ENCODE measurements at places on chromosomes 6 and 20.

DNA sequence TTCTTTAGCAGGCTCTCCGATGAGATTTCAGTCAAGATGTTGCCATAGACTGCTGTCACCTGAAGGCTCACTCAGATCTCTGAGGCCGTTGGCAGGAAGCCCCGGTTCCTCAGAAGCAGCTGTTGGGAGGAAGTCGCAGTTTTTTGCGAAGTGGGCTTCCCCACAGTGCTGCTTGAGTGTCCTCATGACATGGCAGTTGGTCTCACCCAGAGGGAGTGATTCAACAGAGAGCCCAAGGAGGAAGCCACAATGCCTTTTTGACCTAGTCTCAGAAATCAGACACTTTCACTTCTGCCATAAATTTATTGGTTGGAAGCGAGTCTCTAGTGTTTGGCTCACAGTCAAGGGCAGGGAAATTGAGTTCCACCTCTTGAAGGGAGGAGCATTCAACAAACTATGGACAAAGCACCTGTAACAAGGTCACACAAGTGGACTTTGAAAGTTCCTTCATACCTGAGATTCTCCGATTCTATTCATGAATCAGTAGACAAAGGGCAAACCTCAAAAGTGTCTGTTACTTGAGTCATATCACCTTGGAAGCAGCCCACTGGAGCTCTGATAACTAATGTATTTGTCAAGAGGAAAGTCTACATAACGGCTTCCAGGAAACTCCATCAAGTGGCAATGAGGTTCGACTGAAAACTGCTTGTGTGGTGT, 208.3 kb downstream of the TASP1 start:
- no peak for DNase-seq

DNA sequence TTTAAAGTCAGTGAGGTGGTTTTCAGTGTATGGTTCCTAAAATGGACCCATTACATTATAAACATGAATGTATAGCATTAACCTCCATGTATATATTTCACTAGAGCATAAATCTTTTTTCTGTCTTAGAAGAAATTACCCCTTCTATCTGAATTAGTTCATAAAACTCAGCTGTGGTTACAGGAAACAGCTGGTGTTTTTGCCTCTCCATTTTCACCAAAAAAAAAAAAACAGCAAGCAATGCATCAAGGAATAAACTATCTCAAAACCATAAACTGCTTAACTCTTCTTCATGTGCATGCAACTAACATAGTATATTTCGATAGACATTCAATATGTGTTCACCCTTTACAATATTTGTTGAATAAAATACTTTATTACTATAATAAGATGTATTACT, 40.2 kb downstream of the MOXD1 start:
- DNase-seq = no peak

DNA sequence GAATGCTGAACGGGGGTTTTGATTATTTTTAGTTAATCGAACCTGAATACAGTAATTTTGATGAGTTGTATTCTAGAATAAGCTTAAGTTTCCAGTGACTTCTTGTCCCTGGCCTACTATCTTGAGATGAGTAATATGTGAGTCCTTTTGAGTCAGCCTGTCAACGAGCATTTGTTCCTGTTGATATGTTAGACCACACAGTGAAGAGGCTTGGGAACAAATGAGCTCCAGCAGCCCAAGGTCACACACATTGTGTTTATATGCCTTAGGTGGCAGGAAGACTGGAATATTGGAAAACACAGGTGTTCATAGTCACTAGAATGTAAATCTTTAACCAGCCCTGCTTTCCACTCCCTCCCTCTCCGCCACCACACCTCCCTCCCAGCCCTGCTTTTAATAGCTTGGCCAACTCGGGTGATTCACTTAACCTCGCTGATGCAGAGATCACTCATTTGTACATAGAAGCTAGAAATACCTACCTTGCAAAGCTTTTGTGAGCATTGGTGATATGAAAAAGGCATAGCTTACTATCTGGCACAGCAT, 9.1 kb downstream of the SMPDL3A start:
- no peak for DNase-seq

DNA sequence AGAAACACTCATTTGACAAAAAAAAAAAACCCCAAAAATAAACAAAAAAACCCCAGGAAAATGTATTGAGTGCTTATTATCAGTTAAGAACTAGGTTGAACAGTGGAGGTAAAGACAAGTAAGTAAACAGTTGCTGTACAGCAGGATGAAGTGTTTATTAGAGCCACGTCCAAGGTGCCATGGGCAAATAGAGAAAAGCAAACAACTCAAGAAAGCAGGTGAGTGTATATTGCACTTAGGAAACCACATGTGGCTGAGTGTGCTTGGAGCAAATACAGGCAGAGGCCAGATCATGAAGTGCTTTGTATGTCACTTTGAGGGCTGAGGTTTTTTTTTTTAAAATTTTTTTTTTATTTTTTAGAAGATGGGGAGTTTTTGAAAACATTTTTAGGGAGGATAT, 98.3 kb downstream of the MACROD2 start:
- DNase-seq = no peak

GRCh38 chr6:96236471-96236870, 220.7 kb downstream of the FUT9 start:
- no peak for DNase-seq

- DNase-seq = no peak
Observed at GRCh38 chr6:2752477-2753109, 1.9 kb upstream of the MYLK4 start.

- no peak for DNase-seq
Observed at GRCh38 chr6:20365456-20365855, 36.2 kb upstream of the E2F3 start.

DNA sequence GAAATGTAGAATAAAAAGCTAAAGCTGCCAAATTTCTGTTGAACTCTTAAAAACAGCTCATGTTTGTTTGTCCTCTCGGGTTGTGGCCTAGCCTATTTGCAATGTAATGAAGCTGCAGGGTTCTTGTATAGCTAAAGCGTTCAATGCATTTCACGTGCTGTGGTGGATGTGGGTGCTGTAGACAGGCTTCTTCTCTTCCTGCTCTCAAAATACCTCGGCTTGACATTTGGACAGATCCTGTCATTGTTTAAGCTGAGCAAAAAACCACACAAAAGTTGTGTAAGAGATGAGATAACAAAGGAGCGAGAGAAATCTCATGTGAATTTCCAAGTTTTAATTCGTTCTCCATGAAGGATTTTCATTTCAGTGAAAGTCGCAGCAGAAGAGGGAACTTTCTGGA, 196.3 kb upstream of the UST start:
- no peak for DNase-seq

- DNase-seq = no peak
Observed at GRCh38 chr6:97775012-97775411, 492.0 kb upstream of the MMS22L start.

DNA sequence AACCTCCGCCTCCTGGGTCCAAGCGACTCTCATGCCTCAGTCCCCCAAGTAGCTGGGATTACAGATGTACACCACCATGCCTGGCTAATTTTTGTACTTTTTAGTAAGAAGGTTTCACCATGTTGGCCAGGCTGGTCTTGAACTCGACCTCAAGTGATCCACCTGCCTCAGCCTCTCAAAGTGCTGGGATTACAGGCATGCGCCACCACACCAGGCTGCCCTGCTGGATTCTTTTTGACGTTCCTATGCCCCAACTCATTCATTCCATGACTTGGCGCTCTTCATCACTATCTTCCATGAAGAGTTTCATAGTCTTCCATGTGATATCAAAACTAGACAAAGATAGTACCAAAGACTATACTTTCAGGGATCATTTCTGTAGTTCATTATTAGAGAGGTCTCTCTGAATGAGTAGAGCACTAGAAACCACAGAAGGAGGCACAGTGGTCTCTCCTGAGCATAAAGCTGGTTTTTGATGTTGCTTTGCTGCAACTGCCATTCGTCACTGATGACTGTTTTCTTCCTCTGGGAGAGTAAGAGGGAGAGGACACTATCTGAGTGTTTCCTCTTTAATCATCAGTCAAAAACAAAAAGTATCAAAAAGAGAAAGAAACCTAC, 23.5 kb downstream of the DNAAF9 start:
- no peak for DNase-seq

- no peak for DNase-seq
Observed at GRCh38 chr20:57769756-57770155, 59.9 kb upstream of the PMEPA1 start.

DNA sequence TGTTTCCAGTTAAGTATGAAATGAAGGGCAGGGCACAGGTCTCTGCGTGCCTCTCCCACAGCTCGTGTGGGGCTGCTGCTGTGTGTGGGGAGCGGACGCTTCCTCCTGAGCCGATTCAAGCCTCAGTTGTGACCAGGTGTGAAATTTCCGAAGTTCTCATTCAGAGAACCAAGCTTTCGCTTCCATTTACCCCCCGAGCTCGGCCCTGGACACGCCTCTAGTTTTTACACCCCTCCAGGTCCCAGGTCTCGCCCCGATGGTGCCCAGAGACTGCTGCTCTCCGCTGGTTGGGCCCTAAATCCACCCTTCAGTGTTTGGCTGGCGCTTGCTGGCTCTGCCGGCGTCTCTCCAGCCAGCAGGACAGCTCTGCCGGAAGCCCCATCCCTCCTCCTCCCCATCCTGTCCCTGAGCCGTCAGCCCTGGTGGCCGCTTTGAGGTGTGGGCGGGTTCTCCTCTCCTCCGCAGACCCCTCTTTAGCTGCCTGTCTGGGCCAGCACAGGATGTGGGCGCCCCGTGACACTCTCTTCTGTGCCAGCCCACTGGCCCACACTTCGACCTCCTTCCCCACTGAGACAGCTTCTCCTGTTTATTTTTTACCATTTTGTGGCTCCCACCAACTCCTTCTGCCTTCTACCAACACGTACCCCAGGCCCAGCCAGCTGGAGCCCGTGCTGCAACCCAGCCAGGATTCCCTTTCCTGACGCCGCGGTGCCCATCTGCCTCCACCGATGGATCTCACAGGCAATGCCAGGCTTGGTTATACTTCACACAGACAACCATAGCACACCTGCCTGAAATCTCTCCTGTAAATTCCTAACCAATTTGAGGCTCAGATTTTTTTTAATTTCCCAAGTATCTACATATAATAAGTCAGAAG, 142.8 kb downstream of the DLL1 start:
- peak; percentile 49 for DNase-seq

GRCh38 chr6:141133346-141133745, 999.4 kb upstream of the GJE1 start:
- no peak for DNase-seq

DNA sequence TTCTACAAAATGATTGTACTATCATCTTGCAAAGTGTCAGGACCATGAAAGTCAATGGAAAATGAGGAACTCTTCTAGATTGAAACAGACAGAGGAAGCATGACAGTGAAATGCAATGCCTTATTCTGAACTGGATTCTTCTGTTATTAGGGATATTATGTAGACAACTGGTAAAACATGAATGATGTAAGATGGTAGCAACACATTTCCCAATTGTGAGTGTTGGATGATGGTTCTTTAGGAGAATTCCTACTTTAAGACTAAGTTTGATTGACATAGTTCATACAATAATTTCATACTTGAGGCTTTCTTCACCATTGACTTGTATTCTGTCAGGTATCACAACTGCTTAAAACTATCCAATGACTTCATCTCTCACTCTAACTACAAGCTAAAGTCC, 4.5 kb downstream of the UBE3D start:
- DNase-seq = no peak

DNA sequence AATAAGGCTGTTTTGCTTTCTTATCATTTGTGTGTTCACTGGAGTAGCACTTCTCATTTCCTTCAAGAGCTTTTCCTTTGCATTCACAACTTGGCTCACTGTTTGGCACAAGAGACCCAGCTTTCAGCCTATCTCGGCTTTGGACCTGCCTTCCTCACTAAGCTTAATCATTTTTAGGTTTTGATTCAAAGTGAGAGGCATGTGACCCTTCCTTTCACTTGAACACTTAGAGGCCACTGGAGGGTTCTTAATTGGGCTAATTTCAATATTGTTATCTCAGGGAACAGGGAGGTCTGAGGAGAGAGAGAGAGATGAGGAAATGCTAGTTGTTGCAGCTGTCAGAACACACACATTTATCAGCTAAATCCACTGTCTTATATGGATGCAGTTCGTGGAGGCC, 82.9 kb upstream of the SCAF8 start:
- no peak for DNase-seq

DNA sequence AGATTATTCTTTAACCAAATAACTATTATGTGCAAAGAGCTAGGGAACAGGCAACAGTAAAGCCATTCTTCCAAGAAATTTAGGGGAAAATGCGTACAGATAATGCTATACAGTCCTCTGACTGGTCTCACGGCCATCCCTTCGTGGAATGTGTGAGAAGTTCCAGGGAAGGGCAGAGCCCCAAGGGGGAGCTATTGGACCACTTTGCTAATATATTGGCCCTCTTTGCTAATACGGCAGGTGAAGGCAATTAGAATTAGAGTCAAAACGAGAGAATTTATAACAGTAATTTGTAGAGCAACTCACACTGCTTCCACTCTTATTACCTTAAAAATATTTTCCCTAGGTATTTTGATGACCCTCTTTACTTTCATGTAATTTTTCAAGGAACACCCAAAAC, 140.4 kb downstream of the IMPG1 start:
- no peak for DNase-seq
